ENCODE measurements at places on chromosomes 2 and 18.

DNA sequence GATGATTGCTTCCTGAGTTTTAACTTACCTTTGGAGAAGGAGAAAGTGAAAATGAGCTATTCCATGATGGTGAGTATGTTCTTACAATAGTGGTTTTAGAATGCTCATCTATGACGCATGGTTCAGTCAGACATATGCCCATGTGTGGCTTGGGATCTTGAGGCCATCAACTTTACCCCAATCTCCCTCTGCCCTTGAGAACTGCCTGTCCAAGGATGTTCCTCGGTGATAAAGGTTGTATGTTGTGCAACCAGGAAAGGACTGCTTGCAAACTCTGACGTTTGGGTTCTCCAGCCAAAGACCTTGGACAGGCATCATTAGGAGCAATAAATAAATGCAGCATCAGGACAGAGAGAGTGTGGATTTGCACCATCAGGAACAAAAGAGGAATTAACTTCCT lies 165.0 kb downstream of the ZEB2 start:
- no peak for DNase-seq

- DNase-seq = no peak
These were observed 25.2 kb upstream of the GPR55 start for GRCh38 chr2:230949966-230950873.

DNA sequence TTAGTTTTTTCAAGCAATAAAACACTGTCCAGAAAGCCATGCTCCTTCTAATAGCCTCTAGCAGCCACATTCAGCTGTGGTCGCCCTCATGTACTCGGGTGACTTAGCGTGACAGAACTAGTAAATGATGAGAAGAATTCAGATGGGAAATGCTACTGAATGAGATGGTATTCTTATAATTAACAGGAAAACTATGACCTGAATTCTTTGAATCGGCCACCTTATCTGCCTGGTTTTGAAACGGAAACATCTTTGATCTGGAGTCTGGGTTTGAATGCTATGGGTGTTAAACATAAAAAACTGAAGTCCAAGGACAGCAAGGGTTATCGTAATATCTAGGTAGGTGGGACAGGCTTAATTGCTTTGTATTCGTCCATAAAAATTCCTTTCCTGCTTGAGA lies 138.8 kb upstream of the DNMT3A start:
- no peak for DNase-seq

GRCh38 chr18:75809926-75810255 lies 382.4 kb upstream of the SMIM21 start:
- DNase-seq = no peak

DNA sequence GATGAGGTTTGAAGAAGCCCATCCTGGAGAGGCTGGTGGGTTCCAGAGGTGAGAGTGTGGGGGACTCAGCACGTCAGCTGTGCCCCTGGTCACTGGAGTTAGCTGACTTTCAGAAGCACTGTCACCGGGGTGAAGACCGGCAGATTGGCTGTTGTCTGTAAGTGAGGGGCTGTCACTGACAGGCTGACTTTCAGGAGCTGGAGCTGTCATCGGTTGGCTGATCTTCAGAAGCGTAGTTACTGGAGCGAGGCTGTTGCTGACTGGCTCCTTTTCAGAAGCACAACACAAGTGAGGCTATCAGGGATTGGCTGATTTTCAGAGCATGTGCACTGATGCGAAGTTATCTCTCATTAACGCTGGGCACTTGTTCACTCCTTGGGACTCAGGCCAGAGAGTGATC lies 738.4 kb upstream of the ID2 start:
- DNase-seq = no peak

GRCh38 chr2:55493220-55493619 lies 26.3 kb upstream of the CFAP36 start:
- DNase-seq = no peak

GRCh38 chr2:147688242-147688641 lies 156.6 kb upstream of the ACVR2A start:
- DNase-seq = no peak

GRCh38 chr2:190277234-190278112 lies 42.2 kb downstream of the HIBCH start:
- DNase-seq = no peak

GRCh38 chr18:60413944-60414547 lies 41.5 kb upstream of the MC4R start:
- DNase-seq = no peak

DNA sequence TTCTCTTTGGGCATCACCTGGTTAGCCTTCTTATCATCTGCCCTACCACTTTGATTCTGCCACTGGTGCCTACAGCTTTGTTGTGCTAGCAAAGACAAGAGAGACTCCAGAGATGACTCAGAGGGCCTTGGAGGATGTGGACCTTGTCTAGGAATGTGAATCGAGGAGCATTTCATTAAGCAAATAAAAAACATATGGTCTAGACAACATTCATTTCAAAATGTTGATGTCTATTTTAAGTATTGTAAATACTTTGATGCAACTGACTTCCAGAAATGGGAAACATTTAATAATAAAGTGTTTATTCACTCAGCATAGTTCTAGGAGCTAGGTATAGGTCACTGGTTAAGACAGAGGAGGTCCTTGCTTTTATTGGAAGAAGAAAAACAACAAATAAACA lies 195.5 kb downstream of the CDCA7 start:
- no peak for DNase-seq

DNA sequence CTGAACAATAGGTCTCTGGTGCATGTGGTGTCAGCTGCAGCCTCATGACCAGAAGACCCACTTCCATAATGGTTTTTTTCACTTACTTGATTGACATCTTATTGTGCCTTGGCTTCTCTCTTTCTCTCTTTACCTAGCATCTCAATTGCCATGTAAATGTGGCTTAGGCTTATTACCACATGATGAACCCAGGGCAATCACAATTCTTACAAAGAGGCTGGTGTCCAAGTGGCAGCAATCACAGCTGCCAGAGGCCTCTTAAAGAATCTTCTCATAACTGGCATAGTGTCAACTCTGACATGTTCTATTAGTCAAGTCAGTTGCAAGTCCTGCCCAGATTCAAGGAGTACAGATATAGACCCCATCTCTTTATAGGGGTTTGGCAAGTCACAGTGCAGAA lies 1224.8 kb downstream of the SUCLG1 start:
- DNase-seq = no peak

DNA sequence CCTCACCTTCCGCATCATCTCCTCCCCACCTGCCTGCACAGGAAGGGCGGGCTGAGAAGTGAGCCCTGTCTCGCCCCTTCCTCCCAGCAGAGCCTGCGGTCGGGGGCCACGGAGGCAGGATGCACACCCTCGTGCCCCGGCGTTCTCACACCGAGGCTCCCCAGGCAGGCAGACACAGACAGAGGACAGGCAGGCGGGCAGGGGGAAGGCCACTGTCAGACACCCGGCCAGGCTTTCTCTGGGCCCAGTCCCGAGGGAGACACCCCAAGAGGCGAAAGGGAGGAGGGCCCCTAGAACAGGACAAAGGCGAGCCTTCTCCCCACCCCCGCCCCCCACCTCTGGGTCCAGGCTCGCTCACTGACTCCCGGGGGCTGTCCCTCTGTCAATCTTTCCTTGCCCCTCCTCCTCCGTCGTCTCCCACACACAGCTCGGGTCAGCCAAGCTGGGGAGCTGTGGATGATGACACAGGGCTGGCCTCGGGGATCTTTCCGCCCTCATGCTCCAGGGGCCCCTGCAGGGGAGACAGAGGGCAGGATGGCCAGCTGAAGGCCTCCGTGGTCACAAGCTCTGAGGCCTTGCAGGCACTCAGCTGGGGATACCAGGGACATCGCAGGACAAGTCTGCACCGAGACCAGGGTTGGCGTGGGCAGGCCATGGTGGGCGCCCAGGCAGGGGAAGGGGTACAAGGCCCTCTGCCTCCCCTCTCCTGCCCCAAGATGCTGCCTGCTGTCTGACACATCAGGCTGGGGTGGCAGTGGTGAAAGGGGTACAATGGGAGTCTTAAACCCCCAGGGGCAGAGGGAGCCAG lies 24.9 kb downstream of the BIN1 start:
- no peak for DNase-seq

- DNase-seq = no peak
These were observed 68.7 kb upstream of the RBM44 start for GRCh38 chr2:237729681-237730475.
